ENCODE measurements at places on chromosomes 4 and X.

DNA sequence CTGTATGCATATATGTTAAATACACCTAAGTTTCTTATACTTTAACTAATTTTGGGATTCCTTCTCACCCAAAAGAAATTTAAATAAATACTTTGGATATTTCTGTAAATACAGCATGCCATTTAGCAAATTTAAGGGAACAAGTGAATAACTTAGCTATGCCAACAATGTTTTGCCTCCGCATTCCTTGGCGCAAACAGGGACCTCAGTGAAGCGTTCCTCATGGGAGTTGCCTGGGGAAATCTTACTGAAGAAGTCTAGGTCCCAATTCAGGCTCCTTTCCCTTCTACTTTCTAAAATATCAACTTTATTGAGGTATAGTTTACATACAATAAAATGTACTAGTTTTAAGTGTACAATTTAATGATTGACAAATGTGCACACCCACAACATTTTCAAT is 25.0 kb downstream of the COL4A5 start:
- DNase-seq: peak; percentile 48

DNA sequence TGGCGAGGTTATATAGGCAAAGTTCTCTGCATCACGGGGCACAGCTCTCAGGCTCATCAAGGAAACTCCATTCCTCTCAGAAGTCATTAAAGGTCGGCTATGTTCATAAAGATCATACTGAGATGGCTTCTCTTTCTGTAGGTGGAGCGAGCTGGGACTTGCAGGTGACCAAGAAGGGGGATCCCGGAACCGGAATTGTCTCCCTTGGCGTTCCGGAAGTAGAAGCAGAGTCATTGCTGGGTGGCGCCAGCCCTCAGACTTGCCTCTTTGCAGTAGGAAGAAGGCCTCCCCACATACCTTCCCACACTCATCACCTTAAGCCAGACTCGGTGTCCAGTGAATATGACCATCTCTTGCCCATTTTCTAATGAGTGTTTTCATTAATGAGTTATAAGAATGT is 17.9 kb upstream of the HPGD start:
- DNase-seq: no peak

- DNase-seq: no peak
Observed at GRCh38 chr4:16739997-16740624, 158.3 kb downstream of the LDB2 start.

GRCh38 chr4:123340381-123340701 is 56.3 kb upstream of the SPRY1 start:
- DNase-seq: peak; percentile 66

- DNase-seq: no peak
Observed at GRCh38 chrX:38112566-38112965, 106.2 kb downstream of the SYTL5 start.

DNA sequence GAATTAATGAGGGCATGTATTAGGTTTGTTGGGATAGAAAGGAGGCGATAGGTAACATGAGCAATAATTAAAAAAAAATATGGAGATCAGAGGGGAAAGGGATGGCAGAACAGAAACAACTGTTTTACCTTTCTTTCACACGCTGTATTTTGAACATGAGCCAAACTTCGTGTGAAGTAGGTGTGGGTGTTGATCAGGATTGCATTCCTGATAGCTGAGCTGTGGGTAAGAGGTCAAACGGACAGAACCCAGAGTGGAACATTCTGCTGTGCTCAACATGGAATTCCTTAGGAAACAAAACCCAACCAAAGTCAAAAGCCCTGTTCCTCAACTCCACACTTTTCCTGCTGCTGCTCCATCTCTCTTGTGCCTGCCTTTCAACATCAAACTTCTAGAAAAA is 162.5 kb upstream of the CASK start:
- no peak for DNase-seq

- no peak for DNase-seq
Observed at GRCh38 chr4:163866728-163867315, 372.3 kb downstream of the TMA16 start.

GRCh38 chr4:183242291-183242690 is 77.8 kb downstream of the CLDN22 start:
- no peak for DNase-seq

- DNase-seq: peak; percentile 97
Observed at GRCh38 chr4:26238778-26239679, 81.8 kb upstream of the RBPJ start.

DNA sequence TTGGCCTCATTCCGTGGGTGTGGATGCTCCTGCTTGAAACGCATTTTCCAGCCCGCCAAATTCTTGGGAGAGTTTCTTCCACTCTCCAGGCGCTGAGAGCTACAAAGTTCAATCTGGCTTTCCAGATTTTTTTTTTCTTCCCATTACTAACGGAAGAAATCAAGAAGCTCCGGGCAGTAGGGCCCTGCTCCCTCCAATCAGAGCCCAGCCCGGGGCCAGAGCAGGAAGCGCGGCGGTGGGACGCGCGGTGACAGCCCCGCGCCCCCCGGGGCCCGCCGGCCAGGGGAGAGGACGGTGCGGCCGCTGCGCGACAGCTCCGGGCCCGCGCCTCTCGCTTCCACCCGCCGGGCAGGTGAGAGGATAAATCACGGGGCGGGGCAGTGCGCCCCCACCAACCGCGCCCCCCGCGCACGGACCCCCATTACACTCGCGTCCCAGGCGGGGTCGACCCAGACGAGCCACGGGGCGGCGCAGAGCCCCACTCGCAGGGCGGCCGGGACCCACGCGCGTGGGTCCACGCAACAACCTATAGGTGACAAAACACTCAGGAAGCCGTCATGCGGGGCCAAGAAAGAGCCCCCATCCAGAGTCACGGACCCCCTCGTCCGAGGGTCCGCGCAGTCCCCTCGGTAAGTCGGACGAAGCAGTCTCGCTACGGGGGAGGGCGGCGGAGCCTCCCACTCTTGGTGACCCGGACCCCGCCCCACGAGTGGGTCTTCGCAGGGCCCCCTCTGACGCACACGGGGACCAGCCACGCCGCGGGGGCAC is 868 bp downstream of the AFAP1 start:
- no peak for DNase-seq

DNA sequence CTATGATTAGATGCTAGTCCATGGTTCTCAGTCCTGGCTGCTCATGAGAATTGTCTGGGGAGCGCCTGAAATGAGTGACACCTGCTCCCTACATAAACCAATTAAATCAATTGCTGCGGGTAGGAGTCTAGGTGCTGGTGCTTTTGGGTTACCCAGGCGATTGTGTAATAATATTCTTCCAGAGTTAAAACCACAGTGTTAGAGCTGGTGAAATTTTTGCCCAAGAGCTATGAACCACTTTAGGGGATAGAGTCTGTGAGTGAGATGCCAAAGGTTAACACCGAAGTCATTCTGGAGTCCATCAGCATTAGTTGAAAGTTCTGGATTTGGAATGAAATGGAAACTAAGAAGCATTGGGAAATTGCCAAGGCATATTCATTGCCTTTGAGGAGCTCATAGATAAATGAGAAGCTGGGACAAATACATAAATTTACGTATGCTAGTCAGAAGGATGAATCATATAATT is 15.3 kb downstream of the PDK3 start:
- DNase-seq: no peak

- no peak for DNase-seq
Observed at GRCh38 chr4:188015025-188015940, 19.7 kb downstream of the ZFP42 start.

DNA sequence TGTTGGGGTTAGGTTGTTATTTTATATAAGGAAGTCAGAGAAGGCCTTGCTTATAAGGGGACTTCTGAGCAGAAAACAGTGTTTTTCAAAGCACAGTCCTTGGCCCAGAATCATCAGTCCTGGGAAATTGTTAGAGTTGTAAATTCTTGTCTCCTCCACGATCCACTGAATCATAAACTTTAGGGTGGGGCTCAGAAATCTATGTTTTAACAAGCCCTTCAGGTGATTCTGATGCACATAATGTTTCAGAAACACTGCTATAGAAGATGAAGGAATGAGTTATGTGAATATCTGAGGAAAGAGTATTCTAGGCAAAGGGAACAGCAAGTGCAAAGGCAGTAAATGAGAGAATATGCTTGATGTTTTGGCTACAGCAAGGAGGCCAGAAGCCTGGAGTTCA is 121.8 kb downstream of the COL4A6 start:
- no peak for DNase-seq

GRCh38 chrX:105837232-105837631 is 14.9 kb downstream of the NRK start:
- peak; percentile 83 for DNase-seq

- no peak for DNase-seq
Observed at GRCh38 chr4:155769090-155769489, 10.3 kb downstream of the GUCY1B1 start.

- no peak for DNase-seq
Observed at GRCh38 chrX:49030283-49030682, 12.9 kb downstream of the TFE3 start.

DNA sequence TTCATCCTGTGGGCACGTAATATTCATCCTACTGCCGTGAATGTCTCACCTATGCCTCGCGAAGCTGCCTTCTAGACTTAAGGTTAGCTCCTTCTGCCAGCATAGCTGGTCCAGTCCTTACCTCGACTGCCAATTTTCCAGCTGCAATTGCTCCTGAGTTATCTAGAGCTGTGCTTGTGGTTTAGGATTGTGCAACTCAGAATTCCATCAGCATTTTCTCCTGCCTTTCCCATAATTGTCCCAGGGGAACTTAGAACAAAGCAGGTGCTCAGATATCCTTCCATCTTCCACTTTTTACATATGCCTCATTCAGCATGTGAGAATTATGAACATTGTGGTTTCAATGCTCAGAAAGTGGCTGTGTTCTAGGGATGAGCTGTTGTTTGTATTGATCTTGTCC is 131.4 kb upstream of the ADGRL3 start:
- DNase-seq: peak; percentile 16

GRCh38 chr4:55763996-55764395 is 55.6 kb upstream of the EXOC1L start:
- no peak for DNase-seq

- DNase-seq: no peak
Observed at GRCh38 chr4:153294631-153295030, 49.9 kb upstream of the MND1 start.

- no peak for DNase-seq
Observed at GRCh38 chr4:76904646-76905190, 6.8 kb upstream of the SOWAHB start.

DNA sequence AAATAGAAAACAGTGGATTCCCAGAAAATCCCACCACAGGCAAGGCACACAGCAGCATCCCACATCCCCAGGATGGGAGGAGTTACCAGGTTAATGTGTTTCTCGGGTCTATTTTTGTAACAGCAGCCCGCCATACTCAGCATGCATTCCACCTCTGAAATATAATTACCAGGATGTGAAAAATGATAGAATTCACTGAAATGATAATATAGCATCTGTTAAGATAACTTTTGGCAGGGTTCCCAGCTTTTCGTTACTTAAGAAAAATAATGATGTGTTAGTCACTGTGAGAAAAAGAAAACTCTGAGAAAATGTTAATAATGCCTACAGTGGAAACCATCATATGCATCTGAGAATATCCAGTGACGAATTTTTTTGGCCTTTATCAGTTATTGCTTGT is 87.1 kb downstream of the VCX2 start:
- no peak for DNase-seq

DNA sequence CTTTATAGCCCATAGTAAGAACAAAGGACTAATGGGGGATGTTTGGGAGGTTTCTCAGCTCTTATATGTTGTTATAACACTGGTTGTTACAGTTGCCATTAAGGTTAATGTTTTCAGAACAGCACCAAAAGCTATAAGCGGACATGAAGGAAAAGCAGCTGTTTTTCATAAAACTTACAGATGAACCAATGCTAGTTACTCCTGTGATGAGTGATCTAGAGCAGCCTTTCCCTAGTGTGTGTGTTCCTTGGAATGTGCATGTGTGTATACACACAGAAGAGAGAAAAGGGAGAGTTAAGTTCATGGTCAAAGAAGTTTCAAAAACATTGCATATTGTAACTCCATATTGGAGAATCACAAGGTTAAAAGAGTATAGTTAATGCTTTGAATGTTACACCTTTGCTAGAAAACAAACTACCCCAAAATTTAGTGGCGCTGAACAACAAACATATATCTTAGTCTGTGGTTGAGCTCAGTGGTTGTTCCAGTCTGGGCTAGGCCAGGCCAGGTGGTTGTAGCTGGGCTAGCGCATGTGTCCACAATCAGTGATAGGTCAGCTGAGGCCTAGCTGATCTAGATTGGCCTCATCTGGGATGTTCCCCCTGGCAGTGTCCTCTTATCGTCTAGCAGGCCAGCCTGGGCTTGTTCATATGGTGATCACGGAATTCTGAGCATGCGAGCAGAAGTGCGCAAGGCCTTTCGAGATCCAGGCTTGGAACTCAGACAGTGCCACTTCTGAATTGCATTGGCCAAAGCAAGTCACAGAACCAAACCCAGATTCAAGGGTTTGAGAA is 151.0 kb downstream of the NHS start:
- DNase-seq: no peak

DNA sequence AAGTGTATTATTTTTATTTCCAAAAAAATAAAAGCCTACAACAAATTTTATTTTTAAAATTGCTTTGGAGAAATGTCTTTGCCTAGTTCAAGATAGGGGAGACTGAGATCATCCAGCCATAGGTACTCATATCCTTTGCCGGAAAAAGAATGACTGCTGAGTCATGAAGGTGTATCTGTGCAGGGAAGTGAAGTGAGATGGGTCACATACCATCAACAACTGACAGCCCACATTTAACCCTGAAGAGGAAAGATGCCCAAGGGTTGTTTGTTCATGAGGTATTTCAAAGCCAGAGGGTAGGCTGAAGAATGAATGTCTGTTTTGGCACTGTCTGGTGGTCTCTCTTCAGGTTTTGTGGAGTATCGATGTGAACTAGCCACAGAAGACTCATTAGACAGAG is 106.7 kb upstream of the TTC29 start:
- DNase-seq: no peak

- DNase-seq: peak; percentile 66
Observed at GRCh38 chr4:147981305-147981704, 249.4 kb downstream of the ARHGAP10 start.

GRCh38 chr4:90162566-90162965 is 35.4 kb downstream of the CCSER1 start:
- DNase-seq: no peak

GRCh38 chr4:76651616-76652015 is 216.6 kb downstream of the SHROOM3 start:
- no peak for DNase-seq

DNA sequence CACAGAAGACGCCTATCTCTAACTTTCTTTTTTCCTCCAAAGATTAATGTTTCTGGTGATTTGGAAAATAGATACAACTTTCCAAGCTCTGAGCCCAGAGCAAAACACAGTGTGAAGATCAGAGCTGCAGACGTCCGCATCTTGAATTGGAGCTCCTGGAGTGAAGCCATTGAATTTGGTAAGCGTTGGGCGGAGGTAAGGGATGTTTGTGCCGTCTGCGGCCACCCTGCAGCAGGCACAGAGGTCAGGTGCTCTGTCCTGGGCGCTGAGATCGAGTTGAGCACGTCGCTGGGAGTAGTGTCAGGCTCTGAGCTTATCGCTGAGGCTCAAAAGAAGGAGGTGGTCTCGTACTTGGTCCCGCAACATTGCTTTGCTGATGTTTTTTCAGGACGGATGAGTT is 31.8 kb downstream of the CSF2RA start:
- no peak for DNase-seq

GRCh38 chr4:55018521-55018920 is 106.9 kb downstream of the KDR start:
- DNase-seq: no peak

GRCh38 chr4:97104666-97105065 is 1038.6 kb downstream of the STPG2 start:
- no peak for DNase-seq

- DNase-seq: no peak
Observed at GRCh38 chrX:70262952-70263567, 3.1 kb upstream of the P2RY4 start.
